Brain pericyte (primary cell): ENCODE measurements at places on chromosomes 3 and 15.

- no peak for DNase-seq
These were observed 46.5 kb downstream of the GUCA1C start for GRCh38 chr3:108907194-108907593.

DNA sequence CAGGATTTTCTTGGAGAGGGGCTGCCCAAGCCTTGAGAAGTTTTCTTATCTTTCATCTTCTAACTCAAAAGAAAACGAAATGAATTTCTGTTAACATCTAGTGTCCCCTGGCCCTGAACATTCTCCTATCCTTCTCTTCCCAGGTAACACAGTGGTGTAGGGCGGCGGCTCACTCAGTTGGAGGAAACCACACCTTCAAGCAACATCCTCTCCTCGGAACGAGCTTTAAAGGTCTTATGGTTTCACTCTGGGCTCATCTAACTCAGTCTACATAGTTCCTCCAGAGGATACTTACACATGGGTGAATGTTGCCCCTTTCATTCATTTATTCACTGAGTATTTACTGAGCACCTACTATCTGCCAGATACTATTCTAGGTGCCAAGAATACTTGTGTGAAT, 31.0 kb upstream of the KLHL6 start:
- no peak for DNase-seq

DNA sequence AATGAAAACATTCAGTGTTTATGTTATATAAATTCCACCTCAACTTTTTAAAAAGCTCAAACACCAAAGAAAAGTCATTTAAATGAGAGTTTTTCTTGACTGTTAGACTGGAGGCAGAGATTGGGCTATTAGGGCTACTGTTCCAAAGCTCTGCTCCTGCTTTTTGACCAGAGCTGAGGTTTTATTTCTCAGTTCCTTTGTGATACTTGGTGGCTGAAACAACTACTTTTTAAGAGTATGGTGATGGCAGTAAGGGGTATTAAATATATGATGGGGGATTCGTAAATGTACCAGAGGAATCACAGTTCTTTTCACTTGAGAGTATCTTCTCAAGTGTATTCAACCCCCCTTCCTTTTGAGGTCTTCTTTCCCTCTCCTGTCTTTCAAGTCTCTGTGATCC, 186.1 kb upstream of the CGNL1 start:
- no peak for DNase-seq

GRCh38 chr3:116384717-116385116, 60.6 kb downstream of the LSAMP start:
- no peak for DNase-seq

- no peak for DNase-seq
These were observed 525 bp downstream of the MYH15 start for GRCh38 chr3:108509871-108510270.

DNA sequence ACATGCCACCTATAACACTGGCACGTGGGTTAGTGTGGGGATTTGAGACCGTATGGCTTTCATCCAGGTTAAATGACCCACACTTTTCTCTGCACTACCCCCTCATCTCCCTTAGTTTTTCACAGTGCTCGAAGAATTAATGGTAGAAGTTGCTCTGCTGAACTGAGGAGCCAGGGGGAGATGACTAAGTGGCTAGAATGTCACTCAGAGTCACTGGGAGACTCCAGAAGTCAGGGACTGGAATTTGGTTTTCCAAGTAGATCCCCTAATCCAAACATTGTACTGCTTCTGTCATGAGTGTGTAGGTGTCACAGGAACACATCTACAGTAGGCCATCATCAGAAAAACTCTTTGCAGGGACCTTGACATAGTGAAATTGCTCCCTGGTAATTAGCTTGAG, 181.0 kb upstream of the RASGRP1 start:
- DNase-seq: no peak

DNA sequence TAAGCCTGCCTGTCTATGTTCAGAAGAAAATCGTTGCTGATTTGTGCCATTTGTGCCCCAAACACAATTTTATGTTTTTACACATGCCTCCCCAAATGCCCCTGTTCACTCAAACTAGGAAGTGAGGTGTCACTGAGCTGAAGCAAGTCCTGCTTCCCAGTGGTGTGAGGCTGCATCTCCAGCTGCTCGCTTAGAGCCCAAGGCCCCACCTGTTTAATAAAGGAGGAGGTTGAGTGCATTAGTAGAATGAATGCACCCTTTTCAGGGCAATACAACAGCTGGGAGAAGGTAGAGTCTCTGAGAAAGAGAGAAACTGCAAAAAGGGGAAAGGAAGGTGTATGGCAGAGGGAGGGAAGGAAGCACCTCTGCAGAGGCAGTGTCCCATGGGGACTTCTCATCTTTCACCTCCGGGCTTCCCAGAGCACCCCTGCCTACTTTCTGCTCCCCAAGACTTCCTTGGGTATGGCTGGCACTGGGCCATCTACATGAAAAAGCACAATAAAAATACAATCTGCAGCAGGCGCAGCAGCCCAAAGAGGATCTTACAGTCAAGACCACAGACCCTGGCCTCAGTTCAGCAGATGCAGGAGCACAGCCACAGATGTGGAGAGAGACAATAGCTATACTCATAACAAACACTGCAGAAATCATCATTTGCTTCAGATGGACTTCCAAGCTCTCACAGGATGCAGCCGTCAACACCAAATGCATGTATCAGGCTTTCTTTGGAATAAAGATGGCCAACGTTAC, 165.9 kb downstream of the POLR2M start:
- DNase-seq: no peak

GRCh38 chr3:108804966-108805365, 17.6 kb upstream of the TRAT1 start:
- DNase-seq: no peak

DNA sequence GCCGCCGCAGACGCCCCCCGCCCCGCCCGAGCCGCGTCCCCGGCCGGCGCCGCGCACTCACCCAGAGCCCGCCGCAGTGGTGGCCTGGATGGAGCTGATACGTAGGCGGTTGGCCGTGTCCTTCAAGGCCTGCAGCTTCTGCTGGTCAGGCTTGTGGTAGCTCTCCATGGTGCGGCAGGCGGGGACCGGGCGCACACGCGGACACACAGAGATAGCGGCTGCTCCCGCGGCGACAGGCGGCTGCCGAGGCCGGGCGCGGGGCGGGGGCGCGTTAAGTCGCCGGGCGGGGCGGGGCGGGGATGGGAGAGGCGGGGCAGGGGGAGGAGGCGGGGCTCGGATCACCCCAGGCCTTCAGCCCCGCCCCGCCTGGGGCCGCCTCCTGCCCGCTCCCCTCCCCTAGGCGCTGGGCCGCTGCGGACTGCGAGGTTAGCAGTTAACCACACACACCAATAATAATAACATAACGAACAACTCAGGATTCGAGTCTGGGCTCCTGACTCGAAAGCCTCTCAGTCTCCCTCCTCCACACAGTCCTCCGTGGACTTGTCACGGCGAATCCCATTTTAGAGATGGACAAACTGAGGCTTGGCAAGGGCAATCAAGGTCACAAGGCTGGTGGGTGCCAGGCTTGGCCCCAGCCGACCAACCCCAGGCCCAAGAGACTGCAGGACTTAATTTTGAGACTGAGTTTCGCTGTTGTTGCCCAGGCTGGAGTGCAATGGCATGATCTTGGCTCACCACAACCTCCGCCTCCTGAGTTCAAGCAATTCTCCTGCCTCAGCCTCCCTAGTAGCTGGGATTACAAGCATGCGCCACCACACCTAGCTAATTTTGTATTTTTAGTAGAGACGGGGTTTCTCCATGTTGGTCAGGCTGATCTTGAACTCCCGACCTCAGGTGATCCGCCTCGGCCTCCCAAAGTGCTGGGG, at the start of gene TKT:
Gene TKT (minus strand): TSS at position 248 of the 929 bp plus-strand sequence. CDS start 80 bp downstream, at position 168.
- no peak for DNase-seq

GRCh38 chr3:7607083-7607482, 746.2 kb downstream of the GRM7 start:
- no peak for DNase-seq

DNA sequence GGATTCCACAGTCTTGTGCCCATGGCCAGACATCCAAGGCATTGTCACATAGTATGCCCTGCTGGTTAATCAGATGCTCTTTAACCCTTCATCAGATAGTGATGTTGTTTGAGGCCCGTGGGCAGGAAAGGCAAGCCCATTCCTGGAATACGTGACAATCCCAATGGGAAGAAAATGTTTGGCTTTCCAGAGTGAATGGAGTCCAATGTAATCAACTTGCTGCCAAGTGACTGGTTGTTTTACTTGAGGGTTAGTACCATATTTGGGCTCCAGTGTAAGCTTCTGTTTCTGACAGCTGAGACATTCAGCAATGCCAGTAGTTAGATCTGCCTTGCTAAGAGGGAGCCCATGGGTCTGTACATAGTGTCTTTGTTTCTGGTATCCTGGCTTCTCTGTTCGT, 31.3 kb downstream of the RPL39L start:
- no peak for DNase-seq

DNA sequence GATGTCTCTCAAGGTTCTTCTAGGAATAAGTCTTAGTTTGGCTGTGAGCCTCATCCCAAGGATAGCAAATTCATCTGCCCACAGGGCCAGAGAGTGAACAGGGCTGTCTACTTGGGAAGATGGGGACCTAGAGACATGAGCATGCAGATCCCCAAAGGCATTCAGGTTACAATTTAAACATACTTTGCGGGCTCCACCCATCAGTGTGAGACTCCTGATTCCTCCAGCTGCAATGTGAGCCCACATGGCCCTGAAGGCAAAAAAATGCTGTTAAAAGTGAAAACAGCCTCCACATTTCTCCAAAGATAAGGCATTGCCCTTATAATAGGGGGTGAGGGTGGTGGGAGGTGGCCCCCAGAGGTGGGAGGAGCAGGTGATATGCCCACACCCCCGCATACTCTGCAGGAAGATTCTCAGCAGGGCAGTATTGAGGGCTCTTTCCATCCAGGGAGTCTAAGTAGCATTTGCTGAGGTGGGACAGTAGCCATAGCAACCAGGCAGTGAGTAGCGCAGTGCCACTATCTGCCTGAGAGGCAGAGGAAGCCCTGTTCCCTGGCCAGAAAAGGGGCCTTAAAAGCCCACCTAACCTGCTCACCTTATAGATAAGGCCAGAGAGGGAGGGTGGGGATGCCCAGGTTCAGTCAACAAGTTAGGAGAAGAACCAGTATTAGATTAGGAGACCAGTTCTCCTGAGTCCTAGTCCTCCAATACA, 31.2 kb downstream of the TGM4 start:
- no peak for DNase-seq

DNA sequence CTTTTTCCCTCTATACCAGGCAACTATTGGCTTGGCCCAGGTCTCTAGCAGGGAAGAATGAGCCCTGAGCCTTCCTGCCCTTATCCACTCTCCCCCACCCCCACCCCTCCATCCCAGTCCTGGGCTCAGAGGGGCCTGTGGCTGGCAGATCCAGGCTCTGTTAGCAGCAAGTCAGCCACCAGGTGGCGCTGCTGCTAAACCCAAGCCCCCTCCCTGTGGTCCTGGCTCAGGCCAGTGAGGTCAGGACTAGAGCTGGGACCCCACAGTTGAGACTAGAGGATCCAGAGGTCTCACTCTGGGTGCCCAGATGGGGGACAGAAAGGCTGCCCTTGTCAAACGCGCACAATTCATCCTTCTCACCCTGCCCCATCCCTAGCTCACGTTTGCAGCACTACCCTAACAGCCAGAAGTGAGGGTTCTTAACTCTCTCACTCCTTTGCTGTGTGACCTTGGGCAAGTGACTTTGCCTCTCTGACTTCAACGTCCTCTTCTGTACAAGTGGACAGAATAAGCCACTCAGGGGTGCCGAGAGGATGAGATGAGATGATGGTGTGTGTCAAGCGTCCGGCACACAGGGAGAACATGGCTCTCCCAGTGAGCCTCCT, 46.8 kb upstream of the SLC6A1 start:
- no peak for DNase-seq

GRCh38 chr15:68151277-68151676, 53.9 kb downstream of the CALML4 start:
- DNase-seq: no peak

- DNase-seq: no peak
These were observed 7.4 kb upstream of the ZNF774 start for GRCh38 chr15:90344662-90345061.

DNA sequence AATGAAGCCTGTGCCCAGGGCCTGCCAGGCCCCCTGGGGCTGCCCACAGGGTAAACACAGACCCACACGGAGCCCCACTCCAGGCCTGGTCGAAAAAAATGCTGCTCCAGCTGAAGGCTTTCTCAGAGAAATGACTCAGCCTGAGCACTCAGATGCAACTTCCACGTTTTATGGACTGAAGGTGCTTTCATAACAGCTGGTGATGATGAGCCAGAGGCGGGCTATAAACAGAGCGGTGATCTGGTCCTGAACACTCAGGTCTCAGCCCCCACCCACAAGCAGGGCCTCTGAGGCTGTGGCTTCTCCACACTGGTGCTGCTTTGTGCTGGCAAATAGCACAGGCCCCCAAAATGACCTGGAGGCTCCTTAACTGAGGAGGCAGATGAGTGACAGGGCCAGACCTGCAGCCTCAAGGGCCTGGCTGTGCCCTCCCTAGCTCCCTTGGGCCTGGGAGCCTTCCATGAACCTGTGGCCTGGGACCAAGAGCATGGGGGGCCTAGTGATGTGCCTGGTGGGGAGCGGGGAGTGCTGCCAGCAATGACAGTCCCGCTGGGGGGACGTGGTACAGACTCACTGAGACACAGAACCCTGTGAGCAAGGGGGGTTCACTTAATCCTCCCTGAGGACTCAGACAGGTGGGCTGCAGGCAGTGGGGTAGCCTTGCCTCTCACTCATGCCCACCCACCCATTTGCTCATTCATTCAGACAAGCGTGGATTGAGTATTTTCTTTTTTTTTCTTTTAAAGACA, 23.0 kb upstream of the FURIN start:
- DNase-seq: peak; percentile 44

- DNase-seq: no peak
These were observed 46.6 kb downstream of the ASB7 start for GRCh38 chr15:100648951-100649350.

- DNase-seq: no peak
These were observed 26.5 kb downstream of the DAPK2 start for GRCh38 chr15:64019764-64020163.

DNA sequence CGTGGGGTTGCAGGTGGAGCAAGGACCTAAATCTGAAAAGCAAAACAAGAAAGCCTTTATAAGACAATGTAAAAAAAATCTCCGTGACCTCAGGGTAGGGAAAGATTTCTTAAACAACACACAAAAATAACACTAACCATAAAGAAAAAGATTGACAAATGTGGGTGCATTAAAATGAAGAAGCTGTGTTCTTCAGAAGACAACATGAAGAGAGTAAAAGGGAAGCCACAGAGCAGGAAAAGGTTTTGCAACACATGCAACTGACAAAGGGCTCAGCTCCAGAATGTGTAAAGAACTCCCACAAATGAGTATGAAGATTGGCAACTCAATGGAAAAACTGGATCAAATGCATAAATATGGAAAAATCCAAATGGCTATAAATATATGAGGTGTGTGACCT, 74.2 kb downstream of the MAGEF1 start:
- DNase-seq: no peak
